Stimulated activated CD4-positive, alpha-beta T cell treated with anti-CD3 and anti-CD28 coated beads, Interleukin-2, amount 100 ng/mL, for 24 hours (primary cell): ENCODE measurements at places on chromosomes 2 and 18.

DNA sequence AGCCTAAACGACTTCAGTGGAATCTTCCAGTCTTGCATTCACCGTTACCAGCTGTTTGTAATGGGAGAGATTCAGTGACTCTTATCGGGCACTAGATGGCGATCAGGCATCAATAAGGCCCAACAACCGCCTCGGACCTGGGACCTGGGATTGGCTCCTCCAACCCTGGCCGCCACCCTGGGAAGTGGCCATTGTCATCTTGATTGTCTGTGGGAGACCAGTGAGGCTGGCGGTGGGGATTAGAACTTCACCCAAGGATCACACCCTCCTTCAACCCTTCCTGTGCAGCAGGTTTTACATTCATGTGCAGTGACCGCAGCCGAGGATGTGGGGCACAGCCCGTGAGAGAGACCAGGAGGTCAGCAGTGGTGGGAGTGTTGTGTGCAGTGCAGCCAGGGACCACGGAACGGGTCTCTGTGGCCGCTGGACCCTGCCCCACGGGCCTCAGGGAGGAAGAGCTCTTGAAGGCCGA is 85.3 kb downstream of the SPP2 start:
- peak; percentile 55 for DNase-seq

DNA sequence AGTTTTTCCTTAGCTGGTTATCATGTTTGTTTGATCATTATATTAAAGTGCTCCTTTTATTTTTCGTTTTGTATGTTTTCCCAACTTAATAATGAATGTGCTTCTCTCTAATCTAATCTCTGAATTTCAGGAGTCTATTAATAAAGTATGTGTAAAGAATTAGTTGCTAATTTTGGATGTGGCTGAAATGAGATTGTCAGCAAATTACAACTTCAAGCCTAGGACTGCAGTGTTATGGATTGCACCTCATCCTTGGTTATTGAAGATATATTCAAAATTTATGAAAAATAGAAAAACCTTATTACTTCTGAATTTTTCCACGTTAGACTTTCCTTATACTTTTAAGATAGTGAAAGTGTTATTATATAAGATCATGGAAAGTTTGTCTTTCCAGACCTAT is 227.7 kb downstream of the NEDD4L start:
- no peak for DNase-seq

GRCh38 chr18:8224576-8224975 is 384.7 kb upstream of the RAB12 start:
- no peak for DNase-seq

GRCh38 chr2:77512507-77512906 is 9.7 kb downstream of the LRRTM4 start:
- DNase-seq, result no peak

DNA sequence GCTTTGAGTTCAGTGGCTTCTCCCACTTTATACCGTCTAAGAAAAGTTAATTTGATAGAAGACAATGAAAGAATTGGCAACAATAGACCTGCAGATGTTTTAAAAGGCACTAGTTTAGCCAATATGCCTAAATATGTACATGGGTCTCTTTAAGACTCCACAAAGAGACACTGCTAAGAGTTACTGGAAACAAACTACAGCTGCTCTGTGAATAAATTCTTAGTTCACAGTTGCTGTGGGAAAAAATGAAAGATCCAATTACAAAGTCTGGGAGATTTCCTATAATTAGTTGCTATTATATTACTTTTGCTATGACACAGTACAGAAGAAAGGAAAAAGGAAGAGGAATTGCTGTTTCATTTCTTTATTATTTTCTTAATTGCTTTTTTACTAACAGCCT is 34.3 kb downstream of the SCN9A start:
- DNase-seq, result no peak

DNA sequence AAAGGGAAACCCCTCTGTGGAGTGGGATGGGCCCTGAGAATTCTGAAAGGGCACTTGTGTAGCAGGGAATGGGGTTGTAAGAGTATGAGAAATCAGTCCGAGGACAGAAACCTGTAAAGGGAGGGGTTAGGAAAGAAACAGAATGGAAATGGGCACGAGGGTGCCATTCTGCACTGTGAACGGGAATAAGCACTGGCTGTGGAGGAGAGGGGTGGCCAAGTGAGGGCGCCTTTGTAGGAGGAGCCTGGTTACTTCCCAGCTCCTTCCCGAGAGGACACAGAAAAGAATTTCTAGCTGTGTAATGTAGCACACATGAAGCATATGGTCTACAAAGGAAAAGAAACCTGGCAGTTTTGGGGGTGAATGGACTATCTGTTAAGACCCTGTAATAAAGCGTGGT is 53.4 kb downstream of the POLR1A start:
- no peak for DNase-seq

GRCh38 chr2:226647621-226648518 is 151.8 kb downstream of the IRS1 start:
- no peak for DNase-seq

GRCh38 chr2:5391362-5391761 is 300.8 kb upstream of the SOX11 start:
- DNase-seq, result no peak

- DNase-seq, result peak; percentile 85
These were observed 17.0 kb upstream of the CIDEA start for GRCh38 chr18:12236934-12237832.

GRCh38 chr2:109613922-109614714 is at the start of the genes SEPTIN10 and SOWAHC:
Gene SEPTIN10 (minus strand): TSS chr2:109613966. CDS start chr2:109613827, 139 bp downstream.
Gene SOWAHC (plus strand): TSS chr2:109614364. CDS start chr2:109614490, 126 bp downstream.
- DNase-seq, result peak; percentile 84

DNA sequence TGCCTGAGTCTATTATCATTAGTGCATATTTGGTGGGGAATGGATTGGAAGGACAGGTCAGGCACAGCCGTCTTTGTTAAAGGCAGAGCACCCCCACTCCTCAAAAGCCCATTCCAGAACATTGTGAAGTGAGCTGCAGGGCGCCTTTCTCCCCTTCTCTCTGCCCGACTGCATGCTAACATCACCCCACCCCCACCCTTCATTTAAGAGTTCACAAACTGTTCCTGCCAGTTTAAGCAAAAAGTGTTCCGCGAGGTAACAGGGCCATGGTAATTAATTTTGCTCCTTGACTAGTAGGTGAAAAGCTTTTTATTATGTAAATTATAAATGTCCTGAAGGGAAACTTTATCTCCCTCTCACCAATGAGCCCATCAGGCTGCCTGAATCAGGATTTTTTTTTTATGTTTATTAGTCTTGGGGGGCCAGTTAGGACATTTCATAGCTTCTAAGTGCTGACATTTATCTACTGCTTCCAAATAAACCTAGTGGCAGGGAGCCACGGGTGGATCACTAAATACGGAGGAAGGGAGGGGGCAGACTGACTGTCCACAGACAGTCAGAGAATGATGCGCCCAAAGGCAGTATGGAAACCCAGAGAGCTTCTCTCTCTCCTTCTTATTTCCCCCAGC is 99.4 kb downstream of the FTCDNL1 start:
- no peak for DNase-seq

DNA sequence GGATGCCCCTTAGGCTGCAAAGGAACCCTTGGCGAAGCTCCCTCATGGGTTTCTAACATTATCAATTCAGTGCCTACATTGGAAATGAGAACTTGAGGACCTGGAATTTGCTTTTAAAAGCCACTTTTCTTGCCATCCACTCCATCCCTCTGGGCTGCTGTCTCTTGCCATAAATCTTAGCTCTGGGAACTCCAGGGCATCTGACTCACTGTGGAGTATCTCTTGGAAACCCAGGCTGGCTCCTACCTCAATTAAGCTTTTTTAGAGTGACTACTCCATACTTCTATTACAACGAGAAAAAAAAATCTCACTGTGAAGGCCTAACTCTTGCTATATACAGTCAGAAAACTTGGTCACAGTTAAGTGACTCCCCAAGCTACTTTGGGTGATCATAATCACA is 227.2 kb upstream of the SETBP1 start:
- no peak for DNase-seq

DNA sequence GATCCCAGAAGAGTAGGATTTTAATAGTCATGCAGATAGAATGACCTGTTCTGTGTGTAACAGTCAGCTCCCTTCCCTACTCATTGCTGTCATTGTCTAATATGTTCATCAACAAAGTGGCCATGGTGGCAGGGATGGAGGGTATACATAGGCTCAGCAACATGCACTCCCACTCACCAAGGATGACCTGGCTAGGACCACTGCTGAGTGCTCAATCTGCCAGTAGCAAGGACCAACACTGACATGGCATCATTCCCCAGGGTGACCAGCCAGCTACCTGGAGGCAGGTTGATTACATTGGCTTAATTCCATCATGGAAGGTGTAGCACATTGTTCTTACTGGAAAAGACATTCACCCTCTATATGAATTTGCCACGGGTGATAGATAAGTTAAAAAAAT is 401.7 kb upstream of the CELF4 start:
- no peak for DNase-seq

DNA sequence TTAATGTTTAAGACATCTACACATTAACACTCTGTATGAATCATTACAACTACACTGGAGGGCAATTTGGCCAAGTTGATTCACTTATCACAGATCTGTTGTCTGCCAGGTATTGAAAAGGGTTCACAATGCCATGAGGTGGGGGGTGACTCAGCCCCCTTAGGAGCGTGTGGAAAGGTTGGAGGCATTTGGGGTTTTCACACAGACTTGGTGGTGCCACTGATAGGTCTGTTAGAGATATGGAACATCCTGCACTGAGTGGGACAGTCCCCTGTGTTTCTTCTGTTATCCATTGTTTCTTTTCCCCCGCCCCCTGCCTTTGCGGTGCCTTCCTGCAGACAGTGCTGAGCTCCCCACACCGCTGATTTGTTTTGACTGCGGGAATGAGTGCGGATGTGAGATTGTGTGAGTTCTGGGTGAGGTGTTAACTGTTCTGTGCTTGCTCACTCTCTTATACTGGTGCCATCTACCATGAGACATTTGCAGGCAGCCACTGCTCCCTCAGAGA is 9.3 kb upstream of the TSN start:
- DNase-seq, result no peak

DNA sequence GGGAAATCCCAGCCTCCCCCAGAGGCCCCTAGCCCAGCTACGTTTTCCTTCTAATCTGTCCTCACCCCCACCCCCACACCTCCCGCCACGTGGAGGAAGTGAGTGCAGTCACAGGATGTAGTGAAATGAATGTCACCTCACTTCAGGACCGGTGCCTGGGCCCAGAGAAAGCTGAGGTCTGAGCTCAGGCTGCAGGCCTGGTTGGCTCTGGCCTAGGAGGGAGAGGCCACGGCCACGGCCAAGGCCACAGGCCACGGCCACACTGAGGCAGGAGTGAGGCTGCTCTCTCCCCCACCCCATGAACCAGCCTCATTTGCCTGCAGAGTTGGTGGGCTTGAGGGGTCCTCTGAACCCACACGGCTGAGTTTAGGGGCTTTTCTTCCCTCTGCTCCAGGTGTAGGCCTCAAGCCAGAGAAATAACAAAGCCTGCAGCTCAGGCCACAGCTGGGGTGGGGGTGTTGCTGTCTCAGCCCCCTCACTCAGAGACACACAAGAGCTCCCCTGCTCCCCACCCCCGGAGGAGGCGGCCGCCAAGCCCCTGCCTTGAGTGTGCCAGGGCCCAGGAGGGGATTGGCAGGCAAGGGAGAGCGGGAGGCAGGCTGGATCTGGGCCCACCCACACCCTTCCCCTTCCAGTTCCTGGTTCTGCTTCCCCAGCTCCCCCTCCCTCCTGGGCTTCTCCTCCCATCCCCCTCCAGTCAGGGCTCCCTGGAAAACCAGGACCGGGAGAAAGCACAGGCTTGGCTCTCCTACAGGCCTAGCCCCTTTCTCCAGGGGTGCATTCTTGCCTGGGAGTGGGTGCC is 27.0 kb downstream of the DNMT3A start:
- peak; percentile 92 for DNase-seq

DNA sequence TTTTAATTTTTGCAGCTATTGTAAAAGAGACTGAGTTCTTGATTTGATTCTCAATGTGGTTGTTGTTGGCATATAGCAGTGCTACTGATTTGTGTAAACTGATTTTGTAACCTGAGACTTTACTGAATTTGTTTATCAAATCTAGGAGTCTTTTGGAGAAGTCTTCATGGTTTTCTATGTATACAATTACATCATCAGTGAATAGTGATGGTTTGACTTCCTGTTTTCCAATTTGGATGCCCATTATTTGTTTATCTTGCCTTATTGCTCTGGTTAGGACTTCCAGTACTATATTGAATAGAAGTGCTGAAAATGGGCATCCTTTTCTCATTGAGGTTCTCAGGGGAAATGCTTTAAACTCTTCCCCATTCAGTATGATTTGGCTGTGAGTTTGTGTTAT is 99.7 kb downstream of the GULP1 start:
- no peak for DNase-seq

GRCh38 chr2:29841386-29842004 is 79.9 kb downstream of the ALK start:
- DNase-seq, result no peak

DNA sequence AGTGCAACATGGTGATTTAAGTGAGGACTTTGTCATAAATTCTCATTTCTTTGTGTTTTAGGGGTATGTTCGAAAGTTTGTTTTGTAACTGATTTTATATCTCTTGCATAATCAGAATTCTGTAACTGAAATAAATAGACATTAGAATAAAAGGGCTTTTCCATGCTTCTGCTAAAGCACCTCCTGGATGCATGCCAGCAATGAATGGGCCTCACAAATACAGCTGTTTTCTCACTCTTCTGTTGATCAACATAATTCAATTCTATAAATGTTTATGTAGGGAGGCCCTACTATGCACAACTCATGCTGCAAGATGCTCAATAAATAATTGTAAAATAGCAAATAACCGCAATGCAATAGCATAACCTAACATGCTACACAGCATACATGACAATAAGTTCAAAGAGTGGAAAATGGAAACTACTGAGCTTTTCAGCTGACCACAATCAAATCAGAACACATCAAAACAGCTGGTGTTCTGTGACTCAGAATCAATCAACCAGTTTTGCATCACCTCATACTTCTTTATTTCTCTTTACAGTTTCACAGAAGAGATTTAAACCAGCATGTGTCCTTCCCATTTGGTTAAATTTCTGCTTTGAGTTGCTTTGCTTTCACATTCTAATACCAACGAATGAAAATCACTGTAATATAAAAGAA is 11.0 kb downstream of the CDH7 start:
- DNase-seq, result no peak

DNA sequence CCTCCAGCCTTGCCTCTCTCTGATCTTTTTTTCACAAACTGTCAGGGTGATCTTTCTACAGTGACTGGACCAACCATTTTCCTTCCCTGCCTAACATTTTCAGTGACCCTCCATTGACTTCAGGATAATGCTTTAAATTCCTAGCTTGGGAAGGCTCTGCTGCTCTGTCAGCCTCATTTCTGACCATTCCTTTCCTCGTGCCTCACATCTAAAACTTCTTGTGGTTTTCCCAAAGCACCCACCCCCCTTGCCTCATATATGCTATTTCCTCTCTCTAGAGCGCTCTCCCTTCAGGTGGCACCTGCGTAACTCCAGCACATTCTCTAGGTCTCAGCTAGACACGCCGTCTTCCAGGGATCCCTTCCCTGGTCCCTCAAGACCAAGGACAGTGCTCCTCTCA is 37.2 kb downstream of the DRC1 start:
- no peak for DNase-seq
